ENCODE measurements at places on chromosomes 12 and 14.

- DNase-seq: no peak
Measured at GRCh38 chr12:12731785-12732184, 14.6 kb downstream of the CDKN1B start.

GRCh38 chr14:74965486-74966153 is 10.2 kb upstream of the PGF start:
- DNase-seq: no peak

DNA sequence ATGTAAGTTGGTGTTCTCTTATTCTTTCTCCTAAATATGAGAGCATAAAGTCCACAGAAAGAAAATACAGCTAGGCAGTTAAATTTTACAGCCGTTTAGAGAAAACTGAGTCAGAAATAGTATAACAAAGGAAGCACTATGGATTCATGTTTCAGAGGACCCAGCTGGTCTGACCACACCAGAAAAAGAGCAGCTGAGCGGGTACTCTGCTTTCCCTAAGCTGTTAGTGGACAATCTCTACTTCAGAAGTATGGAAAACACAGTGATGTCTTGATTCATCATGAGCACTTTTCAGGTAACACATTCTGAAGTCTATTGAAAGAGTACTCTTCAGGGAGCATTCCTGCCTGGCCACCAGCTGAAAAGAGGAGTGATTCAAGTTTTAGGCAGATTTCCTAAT is 12.4 kb downstream of the PPM1H start:
- no peak for DNase-seq

GRCh38 chr12:71517145-71517846 is 77.7 kb downstream of the LGR5 start:
- no peak for DNase-seq

GRCh38 chr14:53620317-53620716 is 336.3 kb downstream of the BMP4 start:
- no peak for DNase-seq

DNA sequence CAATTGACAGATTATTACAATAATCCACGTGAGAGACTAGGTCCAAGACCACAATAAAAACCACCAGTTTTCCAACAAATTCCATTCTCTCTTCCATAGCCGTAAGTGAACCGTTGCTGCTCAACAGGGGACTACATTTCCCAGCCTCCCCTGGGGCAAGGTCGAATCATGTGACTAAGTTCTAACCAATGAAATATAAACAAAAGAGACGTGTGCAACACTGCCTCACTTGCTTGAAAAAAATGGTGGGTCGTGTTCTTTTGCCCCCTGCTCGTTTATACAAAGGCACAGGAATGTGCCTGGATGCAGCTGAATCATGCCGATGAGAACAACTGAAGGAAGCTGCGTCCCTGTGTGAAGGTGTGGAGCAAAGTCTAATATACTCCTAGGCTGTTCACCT is 51.1 kb downstream of the HSPB8 start:
- DNase-seq: no peak

GRCh38 chr14:90819734-90820393 is 3.6 kb upstream of the TTC7B start:
- no peak for DNase-seq

GRCh38 chr14:104309657-104310369 is 171.4 kb downstream of the KIF26A start:
- no peak for DNase-seq

- DNase-seq: no peak
Measured at GRCh38 chr14:21780429-21781084, 106.9 kb upstream of the OR4E1 start.

DNA sequence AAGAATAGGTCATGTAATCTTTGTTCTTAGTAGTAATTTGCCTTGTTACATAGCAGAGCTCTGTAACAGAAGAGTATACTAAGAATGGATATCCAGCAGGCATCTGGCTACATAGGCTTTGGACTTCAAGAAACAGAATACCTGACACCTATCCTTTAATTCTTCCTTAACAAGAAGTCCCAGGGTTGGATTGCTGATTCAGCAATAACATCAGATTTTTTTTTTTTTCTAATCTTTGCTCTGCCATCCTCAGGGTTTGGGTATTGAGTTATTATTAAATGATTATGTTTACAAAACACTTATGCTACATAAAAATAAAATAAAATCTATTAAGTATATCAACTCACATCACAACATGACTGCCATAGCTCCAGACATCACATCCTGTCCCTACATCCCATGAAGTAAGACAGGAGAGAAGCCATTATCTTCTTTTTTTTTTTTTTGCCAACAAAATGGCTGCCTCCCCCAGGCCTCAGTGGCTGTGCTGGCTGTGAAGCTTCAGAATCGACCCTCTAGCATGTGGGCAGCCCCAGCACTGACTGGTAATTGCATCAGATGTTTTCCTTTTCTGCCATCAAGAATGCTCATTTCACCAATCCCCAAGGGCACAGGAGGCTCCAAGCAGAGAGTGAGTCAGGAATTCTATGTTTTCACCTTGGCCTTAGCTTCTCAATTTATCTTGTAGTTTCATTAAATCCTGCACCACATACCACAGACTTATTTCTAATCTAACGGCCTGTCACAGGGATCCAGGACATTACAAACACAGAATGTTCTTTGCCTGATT is 186.2 kb downstream of the DICER1 start:
- no peak for DNase-seq

Measured in AG09309 (cell line).